ENCODE measurements at places on chromosomes 1 and 21. TPM values are rescaled to one million over a fixed set of nuclear protein-coding genes. Genes with fewer than 3 reads are reported as not detected.

DNA sequence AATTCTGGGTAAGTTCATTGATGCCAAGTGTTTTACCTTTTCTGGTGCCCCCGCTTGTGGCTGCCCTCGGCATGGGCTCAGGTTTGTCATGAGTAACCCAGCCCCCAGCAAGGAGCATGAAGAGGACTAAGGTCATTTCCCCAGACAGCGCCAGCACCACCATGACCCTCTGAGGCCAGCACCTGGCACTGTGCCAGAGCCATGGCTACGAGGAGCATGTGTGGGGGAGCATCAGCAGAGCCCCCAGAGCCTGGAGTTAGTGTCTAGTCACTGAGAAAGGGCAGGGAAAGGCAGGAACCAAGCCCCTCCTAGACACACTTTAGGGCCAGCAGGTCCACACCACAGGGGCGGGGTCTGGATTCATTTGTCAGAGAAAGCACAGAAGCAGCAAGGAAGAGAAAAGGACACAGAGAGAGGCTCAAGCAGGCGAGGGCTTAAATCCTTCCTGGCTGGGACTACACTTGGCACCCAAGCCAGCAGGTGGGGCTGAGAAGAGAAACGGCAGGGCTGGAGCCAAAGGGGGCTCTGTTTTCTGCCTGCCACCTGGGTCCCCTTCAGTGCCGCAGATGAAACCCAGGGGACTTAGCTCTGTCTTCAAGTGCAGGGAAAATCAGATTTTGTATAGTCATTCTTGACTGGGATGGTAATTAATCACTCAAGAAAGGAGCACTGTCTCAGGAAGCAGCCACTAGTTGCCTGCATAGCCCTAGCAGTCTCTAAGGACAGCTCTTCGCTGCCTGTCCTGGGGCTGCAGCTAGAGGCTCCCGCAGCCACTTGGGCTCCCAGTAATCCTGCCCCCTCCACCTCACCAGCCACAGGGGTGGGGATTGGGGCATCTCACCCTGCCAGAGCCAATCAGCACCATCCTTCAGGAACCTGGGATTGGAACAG is 79.6 kb upstream of the ZC3H12A start:
- no peak for DNase-seq

The AK5 gene
- total RNA-seq: not detected

The STIL gene
- 2.0 TPM for total RNA-seq

- DNase-seq: no peak
These were observed 15.3 kb downstream of the AKR7A3 start for GRCh38 chr1:19273106-19273843.

The FAM78B gene
- not detected for total RNA-seq

GRCh38 chr1:18417316-18418269 is 63.1 kb upstream of the KLHDC7A start:
- DNase-seq: no peak

DNA sequence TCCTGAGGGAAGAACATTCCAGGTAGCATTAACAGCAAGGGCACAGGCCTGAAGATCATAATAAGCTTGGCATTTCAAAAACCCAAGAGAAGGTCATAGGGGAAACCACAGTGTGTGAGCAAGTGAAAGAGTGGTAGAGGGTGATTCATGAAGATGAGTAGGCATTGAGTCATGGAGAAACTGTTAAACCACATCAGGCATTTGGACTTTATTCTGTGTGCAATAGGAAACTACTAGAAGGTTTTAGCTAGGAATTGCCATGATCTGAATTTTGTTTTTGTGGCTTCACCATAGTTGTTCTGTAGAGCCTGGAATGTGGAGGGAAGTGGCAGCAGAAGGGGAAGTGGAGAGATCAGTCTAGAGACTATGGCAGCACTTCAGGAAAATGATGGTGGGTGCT is 359.0 kb upstream of the PTBP2 start:
- DNase-seq: no peak

The LCE6A gene
- total RNA-seq: not detected

GRCh38 chr1:52426371-52426770 is 22.0 kb downstream of the PRPF38A start:
- no peak for DNase-seq

The UBE2Q1 gene
- total RNA-seq: 5.4 TPM

The IGFN1 gene
- 2.1 TPM for total RNA-seq

The FCN3 gene
- 2.4 TPM for total RNA-seq

The PBXIP1 gene
- total RNA-seq: 81.9 TPM

The SLC9C2 gene
- not detected for total RNA-seq

DNA sequence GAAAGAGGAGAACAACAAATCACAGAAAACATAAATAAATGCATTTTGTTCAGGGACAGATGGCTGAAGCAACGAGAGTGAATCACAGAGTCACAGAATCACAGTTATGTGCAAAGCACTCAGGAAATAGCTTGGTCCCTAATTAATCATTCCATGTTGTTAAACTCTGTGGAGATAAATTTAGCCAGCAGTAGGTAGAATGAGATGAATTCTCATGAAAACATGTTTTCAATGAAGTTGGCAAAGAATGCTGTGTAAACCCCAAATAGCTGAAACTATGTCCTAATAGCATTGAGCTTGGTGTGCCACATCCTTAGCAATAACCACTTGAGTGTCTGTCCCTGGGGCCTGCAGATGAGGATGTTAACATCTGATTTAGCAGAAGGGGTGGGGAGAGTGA is 20.4 kb downstream of the LEPR start:
- no peak for DNase-seq

- DNase-seq: no peak
These were observed 33.3 kb downstream of the TIAM1 start for GRCh38 chr21:31310750-31311149.
